RPMI7951 (cell line): ENCODE measurements at places on chromosomes 4 and X.
A peak's percentile ranks its signal among the peaks of the same experiment; 100 is the strongest.

GRCh38 chr4:189090174-189090814 lies 850.4 kb upstream of the FRG1 start:
- peak; percentile 17 for DNase-seq

DNA sequence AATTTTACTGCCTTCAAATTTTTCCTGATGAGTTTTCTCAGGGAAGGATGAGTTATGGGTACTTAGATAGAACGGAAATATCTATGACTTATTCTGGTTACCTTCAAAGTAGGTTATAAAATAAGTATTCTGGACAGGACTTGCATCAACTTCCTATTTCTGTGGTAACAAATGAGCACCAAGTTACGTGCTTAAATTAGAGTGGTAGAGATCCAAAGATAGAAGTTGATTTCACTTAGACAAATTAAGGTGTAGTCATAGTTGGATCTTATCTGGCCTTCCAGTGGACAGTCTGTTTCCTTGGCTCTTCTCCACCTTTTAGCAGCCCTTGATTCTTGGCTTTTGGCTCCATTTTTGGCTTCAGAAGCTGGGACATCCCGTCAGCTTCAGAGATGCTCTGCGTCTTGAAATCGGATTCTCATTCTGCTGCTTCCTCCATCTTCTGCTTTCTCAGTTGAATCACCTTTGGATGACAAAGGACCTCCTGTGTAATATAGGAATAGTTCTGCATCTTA lies 109.9 kb downstream of the ZNF518B start:
- peak; percentile 28 for DNase-seq

DNA sequence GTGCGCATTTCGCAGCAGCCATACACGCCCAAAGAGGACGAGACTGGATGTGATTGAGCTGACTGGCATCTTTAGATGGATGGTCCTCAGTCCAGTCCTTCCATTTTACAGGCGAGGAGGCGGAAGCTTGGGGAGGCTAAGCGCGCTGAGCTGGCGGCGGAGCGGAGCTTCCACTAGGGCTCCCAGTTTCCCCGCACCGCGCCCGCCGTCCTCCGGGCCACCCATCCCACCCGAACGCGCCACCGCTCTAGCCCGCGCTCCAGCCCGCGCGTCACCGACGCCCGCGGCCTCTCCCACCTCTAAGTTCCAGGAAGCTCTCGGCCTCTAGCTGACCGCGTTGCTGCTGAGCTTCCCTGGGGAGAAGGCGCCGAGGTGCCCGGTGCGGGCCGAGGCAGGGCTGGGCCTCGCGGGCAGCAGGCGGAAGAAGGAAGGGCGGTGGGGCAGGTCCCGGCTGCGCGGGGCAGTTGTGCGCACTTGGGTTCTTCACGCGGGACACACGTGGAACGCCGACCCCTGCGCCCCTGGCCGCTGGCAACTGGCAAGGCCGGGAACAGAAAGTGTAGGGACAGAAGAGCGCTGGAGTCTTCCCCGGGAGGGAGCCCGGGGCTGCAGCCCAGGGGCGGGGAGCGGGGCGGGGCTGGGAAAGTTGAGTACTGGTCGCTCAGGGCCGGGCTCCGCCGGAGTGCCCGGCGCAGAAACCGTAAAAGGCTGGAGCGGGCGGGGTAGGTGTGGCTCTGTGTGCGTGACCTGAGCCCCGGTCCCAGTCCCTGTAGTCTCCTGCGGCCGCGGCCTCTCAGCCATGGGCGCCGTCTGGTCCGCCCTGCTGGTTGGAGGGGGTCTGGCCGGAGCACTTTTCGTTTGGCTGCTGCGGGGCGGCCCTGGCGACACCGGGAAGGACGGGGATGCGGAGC lies at the start of gene STBD1:
STBD1 (plus strand) TSS at position 763 of the 911 bp plus-strand sequence; CDS start at position 800, 37 bp downstream.
- peak; percentile 80 for DNase-seq

- no peak for DNase-seq
Observed at GRCh38 chr4:768076-768475, 57.9 kb downstream of the CPLX1 start.

DNA sequence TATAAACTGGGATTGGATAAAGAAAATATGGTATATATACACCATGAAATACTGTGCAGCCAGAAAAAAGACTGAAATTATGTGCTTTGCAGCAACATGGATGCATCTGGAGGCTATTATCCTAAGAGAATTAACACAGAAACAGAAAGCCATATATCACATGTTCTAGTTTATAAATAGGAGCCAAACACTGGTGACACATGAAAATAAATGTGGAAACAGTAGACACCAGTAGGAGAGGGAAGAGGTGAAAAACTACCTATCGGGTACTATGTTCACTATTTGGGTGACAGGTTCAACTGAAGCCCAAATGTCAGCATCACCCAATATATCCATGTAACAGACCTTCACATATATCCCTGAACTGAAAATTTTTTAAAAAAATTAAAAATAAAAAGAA lies 725.1 kb downstream of the C4orf33 start:
- no peak for DNase-seq

GRCh38 chrX:68648960-68649359 lies 1.5 kb downstream of the STARD8 start:
- peak; percentile 79 for DNase-seq

- no peak for DNase-seq
Observed at GRCh38 chr4:33878710-33879109, 2365.6 kb downstream of the ARAP2 start.

GRCh38 chr4:26802790-26803189 lies 57.9 kb upstream of the STIM2 start:
- DNase-seq = no peak

DNA sequence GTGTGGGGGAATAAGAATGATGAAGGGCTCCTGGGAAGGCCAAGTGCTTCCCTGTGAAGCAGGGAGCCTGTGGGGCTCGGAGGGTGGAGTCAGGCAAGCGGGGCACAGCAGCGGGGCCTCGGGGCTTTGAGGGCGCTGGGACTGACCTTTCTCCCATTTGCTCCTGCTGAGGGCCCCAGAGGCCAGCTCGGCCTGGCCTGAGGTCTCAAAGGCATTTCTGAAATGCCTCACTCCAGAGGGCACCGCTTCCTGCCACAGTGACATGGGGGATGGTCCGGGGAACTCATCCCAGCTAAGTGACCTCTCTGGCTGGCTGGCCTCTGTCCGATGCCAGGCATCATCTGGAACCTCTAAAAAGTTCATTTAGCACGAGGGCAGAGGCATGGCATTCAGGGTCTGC lies 98.8 kb upstream of the STX18 start:
- peak; percentile 41 for DNase-seq

- DNase-seq = peak; percentile 81
Observed at GRCh38 chr4:168758351-168758876, 251.6 kb downstream of the CBR4 start.

GRCh38 chr4:6693231-6694176 lies at the start of gene S100P:
S100P (plus strand) TSS chr4:6693878; CDS start chr4:6693933, 55 bp downstream.
- no peak for DNase-seq

DNA sequence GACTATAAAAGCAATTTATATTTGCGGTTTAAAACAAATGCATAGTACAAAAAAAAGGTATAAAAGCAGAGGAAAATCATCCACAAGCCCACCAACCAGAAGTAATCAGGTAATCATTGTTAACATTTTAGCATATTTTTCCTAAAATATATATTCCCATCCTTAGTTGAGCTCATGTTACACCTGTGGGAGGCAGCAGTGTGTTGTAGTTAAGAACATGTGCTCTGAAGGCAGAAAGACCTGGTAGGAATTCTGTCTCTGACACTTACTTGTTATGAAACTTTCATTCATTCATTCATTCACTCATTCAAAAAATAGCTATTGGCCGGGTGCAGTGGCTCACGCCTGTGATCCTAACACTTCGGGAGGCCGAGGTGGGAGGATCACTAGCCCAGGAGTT lies 15.4 kb upstream of the CDKL5 start:
- peak; percentile 20 for DNase-seq

DNA sequence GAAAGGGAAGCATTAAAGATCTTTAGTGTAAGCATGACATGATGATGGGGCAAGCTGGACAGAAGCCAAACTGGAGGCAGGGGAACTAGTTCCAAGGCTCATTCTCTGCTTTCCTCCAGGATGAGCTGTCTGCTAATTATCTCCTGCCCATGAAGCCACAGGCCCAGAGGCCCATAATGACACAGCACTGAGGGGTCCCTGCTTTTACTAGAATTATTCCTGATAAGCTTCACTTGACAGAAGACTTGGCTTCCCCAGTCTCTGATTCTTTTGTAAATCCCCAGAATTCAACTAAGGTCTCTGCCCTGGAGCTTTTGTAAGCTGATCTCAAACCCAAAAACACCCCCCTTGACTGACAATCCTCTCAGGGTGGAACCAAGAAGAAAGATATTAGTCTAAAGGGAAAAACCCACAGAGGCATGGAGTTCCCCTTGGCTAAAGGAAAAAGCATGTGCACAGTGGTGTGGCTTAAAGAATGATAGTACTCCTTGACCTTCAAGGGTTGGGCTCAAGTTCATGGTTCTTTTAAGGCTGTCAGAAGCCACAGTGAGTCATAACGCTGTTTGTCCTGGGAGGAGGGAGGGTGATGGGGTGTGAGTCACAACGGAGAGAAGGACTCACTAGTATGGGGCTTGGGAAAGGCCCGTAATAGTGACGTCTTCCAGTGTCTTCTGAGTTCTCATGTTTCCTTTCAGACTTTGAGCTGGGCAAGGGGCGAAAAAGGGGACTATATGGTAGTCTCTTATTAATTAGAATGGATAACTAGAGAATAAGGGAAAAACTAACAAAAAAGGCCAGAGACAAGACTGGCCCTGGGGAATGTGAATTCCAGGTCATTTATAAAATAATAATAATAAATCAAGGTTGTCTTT lies 146.0 kb upstream of the CPEB2 start:
- DNase-seq = peak; percentile 99

- DNase-seq = no peak
Observed at GRCh38 chr4:1233641-1234308, 15.2 kb downstream of the CTBP1 start.

GRCh38 chrX:53211391-53211978 lies 13.5 kb downstream of the KDM5C start:
- peak; percentile 20 for DNase-seq

DNA sequence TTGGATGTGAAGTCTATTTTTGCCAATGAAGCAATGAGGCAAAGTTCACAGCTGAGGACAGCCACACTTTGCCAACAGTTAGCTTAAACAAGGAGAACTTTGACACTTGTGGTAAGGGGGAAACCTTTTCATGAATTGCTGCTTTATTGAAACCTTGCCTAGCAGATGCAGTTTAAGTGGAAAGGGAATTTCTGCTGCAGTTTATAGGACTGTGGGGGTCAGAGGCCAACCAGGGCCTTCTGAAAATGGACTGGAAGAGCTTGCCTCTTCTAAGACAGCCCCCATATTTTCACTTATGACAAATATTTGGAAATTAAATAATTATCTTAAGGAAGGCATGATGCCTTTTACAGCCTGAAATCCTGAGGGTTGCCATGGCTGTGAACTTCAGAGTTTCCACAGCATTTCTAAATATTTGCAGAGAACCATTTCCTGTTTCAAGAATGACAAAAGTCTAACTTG lies 550.3 kb downstream of the RAB28 start:
- DNase-seq = no peak

GRCh38 chrX:56789518-56790070 lies 60.6 kb downstream of the NBDY start:
- no peak for DNase-seq

DNA sequence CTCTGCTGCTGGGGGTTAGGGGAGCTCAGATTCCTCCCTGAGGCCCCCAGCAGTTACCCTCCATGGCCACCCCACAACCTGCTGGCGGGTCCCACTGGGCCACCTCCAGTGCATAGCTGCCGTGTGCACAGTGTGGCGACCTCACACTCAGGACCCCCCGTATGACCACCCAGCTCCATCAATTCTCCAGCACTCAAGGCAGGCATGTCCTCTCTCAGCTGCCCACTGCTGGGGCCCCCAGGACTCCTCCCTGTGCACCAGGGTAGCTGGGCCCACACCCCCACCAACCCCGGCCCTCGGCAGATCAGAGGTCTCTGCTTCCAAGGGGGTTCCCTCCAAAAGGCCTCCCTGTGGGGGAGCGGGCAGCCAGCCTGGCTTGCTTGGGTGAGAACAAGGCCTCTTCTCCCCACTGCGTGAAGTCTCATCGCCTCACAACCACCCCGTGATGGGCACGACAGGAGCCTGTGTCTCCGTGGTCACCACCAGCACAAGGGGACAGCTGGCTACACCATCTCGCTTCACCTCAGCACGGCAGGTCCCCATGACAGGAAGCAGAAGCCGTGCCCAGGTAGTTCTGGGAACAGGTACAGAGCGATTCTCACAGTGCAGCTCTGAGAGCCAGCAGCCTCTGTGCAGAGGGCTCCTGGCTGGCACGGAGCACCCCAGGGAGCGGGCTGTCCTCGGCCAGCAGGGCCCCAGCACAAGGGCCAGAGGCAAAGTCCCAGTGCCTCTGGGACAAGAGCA lies 4.6 kb upstream of the HAUS3 start:
- DNase-seq = no peak

- DNase-seq = no peak
Observed at GRCh38 chr4:150131581-150132228, 53.5 kb downstream of the DCLK2 start.

DNA sequence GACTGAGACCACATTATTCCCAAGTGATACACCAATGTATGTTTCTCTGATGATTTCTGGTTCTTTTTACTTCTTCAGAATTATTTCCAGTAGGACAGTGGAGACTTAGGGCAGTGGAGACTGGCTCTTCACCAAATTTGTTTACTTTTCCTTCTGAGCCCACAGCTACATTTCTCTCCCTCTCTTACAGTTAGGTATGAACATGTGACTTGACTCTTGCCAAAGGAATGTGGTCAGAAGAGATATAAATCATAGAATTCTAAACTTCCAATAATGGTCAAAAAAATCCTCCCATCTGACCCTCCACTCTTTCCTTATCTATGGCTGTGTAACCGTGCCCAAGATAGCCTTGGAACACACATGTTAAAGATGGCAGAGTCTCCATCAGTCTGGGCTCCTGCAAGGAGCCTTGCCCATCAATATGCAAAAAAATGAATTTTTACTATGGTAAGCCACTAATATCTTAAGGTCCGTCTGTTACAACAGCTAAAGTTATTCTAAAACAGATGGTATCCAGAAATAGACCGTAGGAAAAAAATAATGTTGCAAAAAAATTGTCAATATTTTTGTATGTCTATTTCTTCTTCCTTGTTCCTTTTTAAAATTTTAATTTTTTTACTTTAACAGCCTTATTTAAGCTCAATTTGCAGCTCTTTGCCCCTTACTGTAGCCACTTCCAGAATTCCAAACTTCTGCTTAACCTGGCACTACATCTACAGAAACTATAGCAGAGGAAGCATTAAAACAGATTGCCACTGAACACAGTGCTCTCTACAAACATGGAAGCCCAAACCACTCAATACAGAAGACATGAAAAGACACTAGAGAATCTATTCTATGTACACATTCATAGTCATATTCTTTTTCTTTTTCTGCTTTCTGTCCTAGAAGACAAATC lies 260.7 kb downstream of the COL25A1 start:
- no peak for DNase-seq

- DNase-seq = no peak
Observed at GRCh38 chrX:148599404-148599803, 99.0 kb downstream of the AFF2 start.

- DNase-seq = peak; percentile 82
Observed at GRCh38 chr4:110484767-110485166, 8.8 kb downstream of the ENPEP start.
